Stimulated activated naive B cell treated with anti-CD40 and anti-IgM and Interleukin-4, amounts not matched to agents 10 μg/mL and 1 μg/mL and 100 μg/mL, for 72 hours (primary cell): ENCODE measurements at places on chromosomes 6 and 20.

DNA sequence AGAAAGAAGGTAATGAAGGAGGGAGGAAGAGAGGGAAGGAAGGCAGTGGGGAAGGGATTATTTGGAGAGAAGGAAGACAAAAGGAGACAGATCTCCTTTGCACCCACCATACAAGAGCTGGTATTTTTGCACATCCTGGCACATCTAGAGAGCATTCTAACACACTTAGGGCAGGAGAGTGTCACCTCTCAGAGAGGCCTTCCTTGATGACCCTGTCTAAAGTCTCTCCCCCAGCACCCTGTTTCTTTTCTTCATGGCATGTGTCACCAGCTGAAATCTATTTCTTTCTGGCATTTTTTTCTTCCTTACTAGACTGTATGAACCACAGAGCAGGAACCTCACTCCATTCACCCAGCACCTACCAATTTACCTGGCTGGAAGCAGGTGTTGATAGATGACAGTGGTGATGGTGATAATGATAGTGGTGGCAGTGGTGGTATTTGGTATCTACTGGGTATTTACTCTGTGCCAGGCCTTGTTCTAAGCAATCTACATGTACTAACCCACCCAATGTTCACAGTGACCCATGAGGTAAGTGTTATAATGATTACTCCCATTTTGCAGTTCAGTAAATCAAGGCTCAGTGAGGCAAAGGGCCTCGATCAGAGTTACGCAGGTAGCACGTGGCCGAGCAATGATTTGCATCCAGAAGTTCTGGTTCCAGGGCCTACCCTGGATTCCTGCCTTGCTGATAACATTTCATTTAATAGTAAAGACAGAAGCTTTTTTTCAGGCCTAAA is 131.8 kb downstream of the NFATC2 start:
- DNase-seq: no peak

DNA sequence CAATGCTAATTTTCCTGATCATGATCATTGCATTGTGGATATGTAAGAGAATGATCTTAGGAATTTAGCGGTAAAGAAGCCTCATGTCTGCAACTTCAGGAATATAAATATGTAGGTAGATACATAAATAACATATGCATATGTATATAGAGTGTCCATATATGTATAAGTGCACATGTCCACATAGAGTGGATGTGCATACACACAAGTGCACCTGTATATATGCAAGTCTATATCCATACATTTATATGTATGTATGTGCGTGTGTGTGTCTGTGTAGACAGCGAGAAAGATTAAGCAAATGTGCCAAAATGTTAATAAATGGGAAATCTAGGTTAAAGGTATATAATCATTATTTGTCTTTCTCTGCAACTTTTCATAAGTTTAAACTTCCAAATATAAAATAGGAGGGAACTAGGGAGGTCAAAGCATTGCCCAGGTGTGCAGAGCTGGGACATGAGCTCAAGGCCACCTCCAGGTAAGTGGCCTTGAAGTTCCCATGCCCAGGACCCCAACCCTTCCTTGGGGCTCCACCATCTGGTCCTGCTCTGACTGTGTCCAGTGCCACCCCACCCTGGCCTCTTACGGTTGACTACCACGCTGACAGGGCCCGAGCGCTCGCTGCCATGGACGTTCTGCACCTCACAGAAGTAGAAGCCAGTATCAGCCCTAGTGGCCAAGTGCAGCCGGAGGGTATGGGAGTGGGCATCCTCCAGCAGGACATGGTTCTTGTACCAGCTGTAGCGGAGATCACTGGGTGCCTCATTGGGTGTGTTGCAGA is 9.6 kb downstream of the SIGLEC1 start:
- no peak for DNase-seq

- DNase-seq: peak; percentile 64
Measured at GRCh38 chr6:90249458-90249857, 47.2 kb downstream of the BACH2 start.

GRCh38 chr20:38812182-38812581 is 6.7 kb downstream of the PPP1R16B start:
- DNase-seq: no peak

DNA sequence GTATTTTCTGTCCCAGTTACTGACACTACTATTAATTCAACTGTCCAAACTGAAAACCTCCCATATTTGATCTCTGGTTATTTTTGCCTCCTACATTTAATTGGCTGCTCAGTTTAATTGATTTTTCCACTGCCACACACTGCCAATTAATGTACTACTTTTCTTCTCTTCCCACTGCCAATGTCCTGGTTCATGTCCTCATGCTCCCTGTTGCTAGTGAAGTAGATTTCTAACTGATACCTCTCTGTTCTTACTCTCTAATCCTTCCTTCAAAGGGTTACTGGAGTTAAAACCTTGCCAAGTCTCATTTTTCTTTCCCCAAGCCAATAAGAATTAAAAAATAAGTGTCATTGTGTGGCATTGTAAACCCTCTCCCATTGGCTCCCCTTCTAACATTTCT is 440.6 kb upstream of the JAG1 start:
- DNase-seq: no peak

- DNase-seq: no peak
Measured at GRCh38 chr6:69719602-69720193, 77.1 kb downstream of the LMBRD1 start.

DNA sequence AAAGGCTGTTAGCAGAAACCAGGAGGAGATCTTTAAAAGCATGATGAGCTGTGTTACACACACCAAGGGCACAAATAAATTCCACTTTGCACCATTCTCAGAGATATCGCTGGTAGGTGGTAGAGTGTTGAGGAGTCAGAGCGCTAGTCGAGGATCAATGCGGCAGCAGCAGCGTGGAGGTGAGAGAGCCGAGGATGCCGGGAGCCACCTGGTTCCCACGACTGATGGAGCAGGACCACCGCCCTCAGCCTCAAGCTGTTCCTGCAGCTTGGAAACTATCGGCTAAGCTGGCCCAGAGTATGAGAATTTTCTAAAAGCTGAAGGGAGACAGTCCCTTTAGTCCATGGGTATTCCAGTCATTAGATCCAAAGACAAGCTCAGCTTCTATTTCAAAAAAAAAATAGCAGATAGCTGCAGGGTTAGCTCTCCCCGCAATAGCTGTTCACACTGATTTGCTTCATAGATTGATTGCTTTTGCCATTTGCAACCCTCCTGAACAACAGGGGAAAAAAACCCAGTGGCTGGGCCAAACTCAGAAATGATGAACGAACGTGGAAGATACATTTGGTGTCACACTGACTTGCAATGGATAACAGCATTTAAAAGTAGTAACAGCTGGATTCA is 106.2 kb downstream of the LCA5 start:
- DNase-seq: no peak

DNA sequence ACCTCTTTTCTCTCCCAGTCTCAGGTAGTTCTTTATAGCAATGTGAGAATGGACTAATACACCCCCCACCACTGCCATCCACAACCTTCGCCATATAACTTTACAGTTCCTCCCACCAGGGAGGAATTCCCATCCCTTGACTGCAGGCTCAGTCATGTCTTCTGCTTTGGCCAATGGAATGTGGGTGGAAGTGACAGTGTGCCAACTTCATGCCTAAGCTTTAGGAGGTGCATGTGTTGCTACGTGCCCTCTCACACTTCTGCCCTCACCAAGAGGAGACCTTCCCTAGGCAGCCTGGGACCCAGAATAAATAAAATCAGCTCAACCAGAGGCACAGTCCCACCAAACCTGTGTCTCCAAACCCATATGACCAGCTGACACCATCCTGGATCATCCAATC is 33.0 kb upstream of the LRRN4 start:
- DNase-seq: no peak

DNA sequence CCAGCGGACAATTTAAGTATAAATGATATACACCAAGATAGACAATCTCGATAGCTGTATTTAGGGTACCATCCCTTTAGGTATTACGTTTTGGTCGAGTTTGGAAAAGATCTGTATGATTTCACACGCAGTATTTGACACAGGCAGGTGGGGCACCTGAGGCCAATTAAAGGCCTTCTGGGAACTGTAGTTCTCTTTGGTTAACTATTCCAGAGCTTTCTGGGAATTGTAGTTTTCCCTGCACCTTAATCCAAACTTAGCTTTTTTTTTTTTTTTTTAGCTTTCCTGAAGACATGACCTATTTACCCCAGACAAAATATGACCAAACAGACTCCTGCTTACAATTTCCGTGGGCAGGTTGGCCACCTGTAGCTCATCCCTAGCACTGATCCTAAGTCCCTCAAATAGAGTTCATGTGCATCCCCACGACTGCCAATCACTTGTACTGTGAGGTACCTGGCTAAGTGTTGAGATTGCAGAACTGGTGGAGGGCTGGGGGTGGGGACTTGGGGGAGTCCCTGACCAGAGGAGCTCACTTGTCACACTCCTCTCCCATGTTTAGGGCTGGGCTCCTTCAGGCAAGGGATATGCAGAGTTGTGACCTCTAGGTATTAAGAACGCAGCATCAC is 999 bp upstream of the EHMT2 start:
- no peak for DNase-seq

- DNase-seq: no peak
Measured at GRCh38 chr6:119552021-119552420, 202.5 kb upstream of the MAN1A1 start.

DNA sequence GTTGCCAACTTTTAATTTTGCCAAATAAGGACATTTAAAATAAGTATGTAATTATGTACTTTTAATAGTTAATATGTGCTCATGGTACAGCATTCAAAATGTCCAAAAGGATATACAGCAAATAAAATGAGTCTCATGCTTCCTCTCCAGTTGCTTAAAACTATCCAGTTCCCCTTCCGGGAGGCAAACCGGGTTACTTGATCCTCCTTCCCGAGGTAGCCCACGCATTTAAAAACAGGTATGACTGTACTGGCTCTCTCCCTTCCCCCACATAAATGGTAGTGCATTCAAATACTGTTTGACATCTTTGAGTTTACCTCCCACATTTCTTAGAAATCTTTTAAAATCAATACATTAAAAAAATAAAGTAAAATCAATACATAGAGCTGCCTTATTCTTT is 66.4 kb downstream of the PHF20 start:
- DNase-seq: no peak

- no peak for DNase-seq
Measured at GRCh38 chr20:3312940-3313682, 74.1 kb upstream of the SLC4A11 start.

GRCh38 chr6:142671791-142672190 is 273.2 kb downstream of the HIVEP2 start:
- no peak for DNase-seq

DNA sequence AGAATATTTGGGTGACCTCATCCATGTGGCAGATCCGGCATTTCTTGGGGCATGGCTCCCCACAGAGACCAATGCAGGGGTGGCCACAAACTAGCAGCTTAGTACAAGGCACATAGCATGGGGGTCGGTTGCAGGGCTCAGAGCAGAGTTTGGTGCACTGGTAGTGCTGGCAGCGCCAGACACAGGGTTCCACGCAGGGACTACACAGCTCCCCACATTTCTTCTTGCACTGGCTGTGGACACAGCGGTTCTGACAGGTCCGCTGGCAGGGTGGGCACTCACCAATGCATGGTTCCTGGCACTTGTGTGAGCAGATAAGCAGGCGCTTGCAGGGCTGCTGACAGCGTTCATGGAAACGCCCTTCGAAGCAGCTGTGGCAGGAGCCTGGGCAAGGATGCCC is 29.1 kb downstream of the DDX27 start:
- DNase-seq: no peak

- no peak for DNase-seq
Measured at GRCh38 chr20:40958598-40958997, 70.0 kb upstream of the TOP1 start.

- DNase-seq: no peak
Measured at GRCh38 chr20:48975955-48976354, 54.4 kb downstream of the ARFGEF2 start.

DNA sequence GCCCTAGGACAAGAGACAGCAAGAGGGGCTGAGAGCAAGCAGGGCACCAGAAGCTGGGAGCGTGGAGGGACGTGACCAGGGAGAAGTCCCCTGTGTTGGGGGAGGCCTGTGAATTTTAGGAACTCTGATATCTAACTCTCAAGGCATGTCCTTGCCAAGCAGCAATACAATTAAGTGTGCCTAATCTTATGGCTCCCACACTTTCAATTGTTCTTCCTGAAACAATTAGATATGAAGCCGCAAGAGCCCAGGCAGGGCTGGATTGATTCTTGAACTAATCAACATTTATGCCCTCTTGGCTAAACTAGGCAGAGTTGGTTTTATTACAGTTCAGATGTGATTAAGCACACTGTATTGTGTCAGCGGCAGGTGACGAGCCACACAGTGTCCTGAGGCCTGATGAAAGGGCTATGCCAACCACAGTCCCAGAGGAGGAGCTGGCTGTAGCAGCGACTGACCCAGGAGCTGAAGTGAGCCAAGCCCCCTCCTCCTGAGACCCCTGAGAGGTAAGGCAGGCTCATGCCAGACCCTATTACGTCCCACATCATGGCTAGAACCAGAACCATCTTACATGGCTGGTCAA is 4.2 kb upstream of the MAVS start:
- no peak for DNase-seq

- no peak for DNase-seq
Measured at GRCh38 chr6:1324936-1325335, 13.0 kb downstream of the FOXQ1 start.

GRCh38 chr20:51402201-51402600 is 140.3 kb downstream of the NFATC2 start:
- no peak for DNase-seq

DNA sequence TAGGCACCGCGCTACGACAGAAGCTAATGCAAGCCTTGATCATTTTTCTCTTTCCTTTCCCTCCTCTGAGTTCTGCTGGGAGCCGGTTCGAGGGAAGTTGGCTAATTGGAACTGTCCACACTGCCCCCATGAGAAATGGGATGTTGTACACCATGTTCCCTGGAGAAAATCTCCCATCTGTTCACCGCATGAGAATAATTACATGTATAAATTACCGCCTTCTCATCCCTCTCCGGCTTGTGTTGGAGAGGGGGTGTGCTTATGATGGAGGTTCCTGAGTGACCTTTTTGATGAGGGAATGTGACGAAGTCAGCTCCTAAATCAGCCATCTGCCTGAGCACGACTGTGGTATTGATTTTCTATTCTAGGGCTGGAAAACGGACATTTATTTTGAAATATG is 320.2 kb upstream of the SULF2 start:
- no peak for DNase-seq

- no peak for DNase-seq
Measured at GRCh38 chr6:125899726-125900182, 56.8 kb upstream of the HINT3 start.

GRCh38 chr20:11222243-11222642 is 548.4 kb upstream of the JAG1 start:
- DNase-seq: no peak

GRCh38 chr6:139251691-139252390 is 40.0 kb downstream of the TXLNB start:
- DNase-seq: no peak

DNA sequence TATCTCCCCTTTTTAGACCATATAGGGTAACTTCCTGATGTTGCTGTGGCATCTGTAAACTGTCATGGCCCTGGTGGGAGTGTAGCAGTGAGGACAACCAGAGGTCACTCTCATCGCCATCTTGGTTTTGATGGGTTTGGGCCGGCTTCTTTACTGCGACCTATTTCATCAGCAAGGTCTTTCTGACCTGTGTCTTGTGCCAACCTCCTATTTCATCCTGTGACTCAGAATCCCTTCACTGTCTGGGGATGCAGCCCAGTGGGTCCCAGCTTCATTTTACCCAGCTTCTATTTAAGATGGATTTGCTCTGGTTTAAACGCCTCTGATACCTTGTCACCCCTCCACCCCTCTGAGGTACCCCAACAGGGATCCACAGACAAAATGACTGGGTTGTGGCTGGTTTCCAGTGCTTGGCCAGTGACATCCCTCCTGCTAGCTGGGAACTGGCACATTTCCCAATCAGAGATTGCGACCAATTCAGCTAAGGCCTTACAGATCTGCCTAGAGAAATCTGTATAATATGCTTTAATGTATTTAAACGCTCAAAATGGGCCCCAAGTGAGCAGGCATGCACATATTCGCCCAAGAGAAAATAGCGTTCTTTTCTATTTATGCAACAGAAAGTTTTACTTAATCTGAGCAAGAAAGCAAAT is 315.6 kb upstream of the QKI start:
- DNase-seq: no peak
